NCI-H1092 treated with DMSO at 0.1 percent for 48 hours (cell line): ENCODE measurements at places on chromosomes 1 and 21.

GRCh38 chr21:44027607-44028286 lies 15.6 kb downstream of the TRAPPC10 start:
- no peak for DNase-seq

DNA sequence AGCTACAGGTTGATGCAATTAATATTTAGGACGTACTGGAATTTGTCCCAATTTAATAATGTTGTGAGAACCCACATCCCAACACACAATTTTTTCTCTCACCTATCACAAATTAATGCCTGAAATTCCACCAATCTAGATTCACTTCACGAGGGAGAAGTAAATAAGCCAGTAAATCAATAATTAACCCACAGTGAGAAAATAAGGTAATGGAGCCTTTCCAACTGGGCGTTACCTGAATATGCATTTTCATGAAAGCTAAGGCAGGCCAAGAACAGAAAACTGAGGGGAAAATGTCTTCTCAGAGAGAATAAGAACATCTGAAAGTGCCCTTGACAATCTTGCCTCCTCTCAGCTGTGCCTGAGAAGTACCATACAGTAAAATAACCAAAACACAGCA lies 240.8 kb upstream of the NR5A2 start:
- no peak for DNase-seq

DNA sequence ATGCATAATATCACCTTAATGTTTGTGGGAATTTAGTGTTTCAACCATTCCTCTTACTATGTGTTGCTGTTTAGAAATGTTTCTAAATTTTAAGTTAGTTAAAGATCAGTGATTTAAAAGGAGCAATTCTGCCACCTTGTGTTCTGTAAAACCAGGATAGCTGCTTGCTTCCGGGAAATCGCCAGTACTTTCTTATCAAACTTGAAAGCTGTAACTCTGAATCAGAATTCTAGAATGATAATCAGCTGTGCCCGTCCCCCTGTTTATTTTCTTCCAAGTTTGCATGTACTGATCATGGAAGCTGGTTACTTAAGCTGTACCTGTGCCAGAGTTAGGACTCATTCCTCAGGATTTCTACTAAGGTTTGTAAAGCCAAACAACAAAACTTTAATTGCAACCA lies 656.4 kb downstream of the LTN1 start:
- no peak for DNase-seq

GRCh38 chr1:160169553-160170399 lies 18.4 kb downstream of the ATP1A4 start:
- peak; percentile 83 for DNase-seq

- no peak for DNase-seq
Measured at GRCh38 chr1:213417846-213418245, 366.8 kb downstream of the RPS6KC1 start.

- DNase-seq: peak; percentile 2
Measured at GRCh38 chr1:98556521-98557158, 104.9 kb upstream of the SNX7 start.

DNA sequence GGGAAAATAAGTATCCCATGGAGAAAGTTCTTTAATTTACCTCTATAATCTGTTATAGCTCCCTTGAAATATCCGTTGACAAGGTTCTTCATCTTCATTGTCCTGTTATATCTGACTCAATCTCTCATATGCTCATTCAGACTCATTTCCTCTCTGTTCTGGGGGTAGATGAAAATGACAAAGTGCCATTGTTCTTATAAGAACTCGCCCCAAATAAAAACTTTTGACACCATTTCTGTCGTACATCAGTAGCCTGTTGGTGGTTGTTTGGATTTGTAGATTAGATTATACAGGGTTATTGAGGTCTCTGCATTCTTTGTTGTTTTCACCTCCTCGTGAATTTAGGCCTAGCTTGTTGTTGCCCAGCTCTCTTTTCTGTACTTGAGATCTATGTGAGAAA lies 55.2 kb upstream of the IPO9 start:
- no peak for DNase-seq

- DNase-seq: no peak
Measured at GRCh38 chr21:29737186-29737585, 202.6 kb downstream of the GRIK1 start.

- DNase-seq: peak; percentile 87
Measured at GRCh38 chr21:38853421-38853919, 47.7 kb downstream of the ETS2 start.

DNA sequence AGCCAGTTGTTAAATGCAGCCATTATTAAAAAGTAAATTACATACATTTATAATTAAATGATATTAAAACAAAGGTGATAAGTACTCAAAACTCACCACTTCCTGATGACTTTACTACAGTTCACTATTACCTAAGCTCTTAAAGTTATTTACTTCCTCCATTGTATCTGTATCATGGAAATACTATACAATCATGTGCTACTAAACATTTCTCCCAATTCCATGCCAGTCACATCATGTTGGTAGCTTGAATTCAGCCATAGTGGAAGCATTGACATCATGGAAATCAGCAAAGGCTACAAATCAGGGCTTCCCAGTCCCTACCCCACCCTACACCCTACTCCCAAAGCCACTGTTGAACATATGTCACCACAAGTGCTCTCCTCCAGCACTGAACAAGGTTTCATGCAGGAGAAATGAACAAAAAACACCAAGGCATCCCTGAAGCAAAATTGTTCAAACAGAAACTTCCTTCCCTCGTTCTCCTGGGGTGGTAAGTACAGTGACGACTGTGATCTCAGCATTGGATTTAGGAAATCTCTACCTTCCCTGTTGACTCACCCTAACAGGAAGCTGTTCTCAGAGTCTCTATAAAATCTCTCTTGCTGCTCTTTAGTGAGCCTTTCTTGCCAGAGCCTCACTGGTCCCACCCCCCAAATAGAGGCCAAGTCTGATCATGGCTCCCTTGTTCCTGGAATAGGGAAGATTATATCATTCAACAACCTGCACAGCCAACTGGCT lies 12.7 kb downstream of the VSIG8 start:
- no peak for DNase-seq

GRCh38 chr1:1040004-1040991 lies 20.4 kb downstream of the AGRN start:
- no peak for DNase-seq

DNA sequence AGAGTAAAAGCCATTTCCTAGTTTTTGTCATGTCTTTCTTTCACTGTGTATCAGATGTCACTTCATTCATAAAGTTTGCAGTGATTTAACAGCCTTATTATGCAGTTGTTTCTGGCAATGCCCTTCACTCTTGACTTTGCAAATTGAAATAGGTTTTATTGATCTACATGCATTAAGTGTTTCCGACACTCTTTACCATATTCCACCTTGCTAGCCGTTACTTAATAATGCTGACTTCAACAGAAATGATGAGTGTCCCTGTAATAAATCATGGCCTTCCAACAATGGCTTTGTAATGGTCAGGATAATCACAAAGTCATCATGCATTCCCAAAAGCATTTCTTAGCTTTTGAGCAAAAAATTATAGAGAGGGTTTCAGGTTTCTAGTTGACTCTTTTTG lies 236.8 kb upstream of the FMN2 start:
- DNase-seq: no peak

DNA sequence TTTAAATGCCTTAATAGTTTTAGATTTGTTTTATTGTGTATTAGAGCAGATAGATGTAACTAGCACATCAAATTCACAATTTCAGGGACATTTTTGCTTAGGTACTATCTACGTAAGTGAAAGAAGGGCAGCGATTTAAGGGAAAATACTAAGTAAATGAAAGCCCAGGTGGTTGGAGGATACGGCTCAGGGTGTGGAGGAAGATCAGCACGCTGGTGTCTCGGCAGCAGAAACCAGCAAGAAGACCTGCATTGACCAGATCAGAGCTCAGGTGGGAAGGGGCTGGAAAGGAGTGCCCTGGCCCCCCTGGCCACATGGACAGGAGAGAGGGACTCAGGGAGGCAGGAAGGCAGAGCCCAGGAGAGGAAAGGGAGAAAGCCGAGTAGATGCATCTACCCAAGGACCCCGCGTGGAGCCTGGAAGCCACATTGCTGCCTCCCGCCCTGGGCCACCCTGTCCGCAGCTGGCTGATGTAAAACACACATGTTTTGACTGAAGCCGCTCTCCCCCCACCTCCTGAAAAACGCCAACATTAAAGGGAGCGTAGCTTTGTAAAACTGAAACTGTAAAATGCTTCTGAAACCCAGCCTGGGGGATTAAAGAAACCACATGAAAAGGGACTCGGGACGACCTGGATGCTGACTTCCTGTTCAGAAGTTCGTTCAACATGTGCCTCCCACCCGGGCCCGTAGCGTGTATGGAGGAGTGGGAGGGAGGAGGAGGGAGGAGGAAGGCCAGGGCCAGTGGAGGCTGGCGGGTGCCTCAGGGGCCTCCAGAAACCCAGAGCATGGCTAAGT lies 72.6 kb upstream of the TARDBP start:
- DNase-seq: no peak
